EL (cell line): ENCODE measurements at places on chromosomes 12 and 14.

DNA sequence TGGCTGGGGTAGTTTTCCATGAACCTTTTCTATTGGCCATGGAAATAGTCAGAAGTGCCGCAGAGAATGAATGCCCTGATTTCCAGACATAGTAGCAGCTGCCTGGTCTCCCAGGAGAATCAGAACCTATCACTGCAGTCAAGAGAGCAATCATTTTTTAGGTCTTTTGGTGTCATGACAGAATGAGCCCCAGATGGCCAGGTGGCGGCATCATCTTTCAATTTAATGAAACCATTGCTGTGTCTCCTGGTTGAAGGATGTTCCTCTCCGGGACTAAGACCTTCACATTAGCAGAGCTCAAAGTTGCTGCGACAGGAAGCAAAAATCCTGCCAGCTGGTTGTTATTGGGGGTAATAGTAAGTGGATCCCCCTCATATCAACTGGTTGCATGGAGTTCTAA lies 18.8 kb downstream of the TNFAIP2 start:
- no peak for DNase-seq

- DNase-seq = peak; percentile 32
These were observed 159.6 kb downstream of the CEP128 start for GRCh38 chr14:80781972-80782367.

DNA sequence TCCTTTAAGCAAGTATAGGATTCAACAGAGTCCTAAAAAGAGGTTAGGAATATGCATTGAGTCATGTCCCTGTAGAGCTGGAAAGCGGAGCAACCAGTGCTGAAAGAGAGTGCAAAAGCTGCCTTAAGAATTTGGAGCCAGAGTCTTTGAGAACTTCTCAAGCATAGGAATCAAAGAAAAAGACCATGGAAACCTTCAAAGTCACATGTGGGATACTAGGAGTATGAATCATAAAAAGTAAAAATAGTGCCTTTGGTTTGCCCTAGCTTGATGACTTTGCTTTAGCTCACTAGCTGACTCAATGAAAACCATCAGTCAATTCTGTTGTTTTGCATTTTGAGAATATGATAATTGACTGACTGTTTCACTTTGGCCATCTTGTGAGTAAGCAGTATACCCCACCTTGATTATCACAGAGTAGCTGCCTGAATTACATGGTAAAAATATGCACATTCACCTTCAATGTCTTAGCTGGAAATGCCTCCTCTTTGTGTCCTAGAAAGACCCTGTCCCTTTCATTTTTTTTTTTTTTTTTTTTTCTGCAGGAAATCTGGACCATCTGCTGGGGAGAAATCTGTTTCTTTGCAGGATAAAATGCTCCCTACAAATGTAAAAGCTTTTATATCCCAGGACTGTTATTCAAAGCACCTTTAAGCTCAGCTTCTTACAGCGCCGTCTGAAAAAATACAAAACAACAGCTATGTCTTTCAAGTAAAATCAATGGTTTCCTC lies 248.6 kb upstream of the KRR1 start:
- peak; percentile 63 for DNase-seq

GRCh38 chr12:48374164-48374563 lies 23.4 kb upstream of the ZNF641 start:
- DNase-seq = no peak

GRCh38 chr12:50636505-50636904 lies 127.4 kb upstream of the ATF1 start:
- no peak for DNase-seq

DNA sequence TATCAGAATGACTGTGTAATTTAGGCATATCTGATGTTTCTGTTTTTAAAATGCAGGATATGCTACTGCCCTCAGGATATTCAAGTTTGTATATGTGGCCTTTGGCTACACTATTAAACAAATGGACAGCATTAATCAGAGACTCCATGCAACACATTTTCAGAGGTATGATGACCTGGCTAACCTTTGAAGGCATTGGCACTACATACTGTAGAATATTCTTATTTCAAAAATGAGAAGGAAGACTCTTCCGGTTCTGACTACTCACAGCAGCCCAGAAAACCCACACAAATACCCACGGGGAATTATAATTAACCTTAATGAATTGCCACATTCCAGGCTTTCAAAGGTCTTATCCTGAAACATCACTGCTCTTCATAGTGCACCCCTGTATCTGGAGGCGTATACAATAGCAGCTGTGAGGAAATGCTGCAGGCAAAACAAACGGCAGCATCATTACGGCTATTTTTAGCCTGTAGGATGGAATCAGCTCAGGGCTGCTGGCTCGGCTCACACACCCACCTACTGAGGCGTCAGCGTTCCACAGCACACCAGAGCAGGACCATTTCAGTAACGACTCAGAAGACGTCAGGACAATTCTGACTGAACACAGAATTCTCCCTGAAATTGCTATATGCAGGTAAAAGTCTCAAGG lies 648.5 kb downstream of the RPS29 start:
- no peak for DNase-seq

DNA sequence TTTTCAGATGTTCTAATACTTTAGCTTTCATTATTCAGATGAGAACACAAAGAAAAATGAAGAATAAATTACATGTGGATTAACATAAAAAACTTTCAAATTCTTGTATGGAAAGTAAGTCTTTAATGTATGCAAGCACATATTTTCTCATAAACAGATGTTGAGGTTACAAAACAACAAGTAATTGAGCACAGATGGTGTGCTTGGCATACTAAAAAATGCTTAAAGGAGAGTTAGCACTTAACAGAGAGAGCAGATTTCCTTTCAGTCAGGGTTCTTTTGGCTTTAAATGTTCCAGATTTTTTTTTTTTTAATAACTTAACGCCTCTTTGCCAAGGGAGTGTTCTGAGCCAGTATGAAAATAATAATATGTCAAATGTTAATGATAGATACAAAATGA lies 96.0 kb downstream of the RASSF9 start:
- DNase-seq = no peak

DNA sequence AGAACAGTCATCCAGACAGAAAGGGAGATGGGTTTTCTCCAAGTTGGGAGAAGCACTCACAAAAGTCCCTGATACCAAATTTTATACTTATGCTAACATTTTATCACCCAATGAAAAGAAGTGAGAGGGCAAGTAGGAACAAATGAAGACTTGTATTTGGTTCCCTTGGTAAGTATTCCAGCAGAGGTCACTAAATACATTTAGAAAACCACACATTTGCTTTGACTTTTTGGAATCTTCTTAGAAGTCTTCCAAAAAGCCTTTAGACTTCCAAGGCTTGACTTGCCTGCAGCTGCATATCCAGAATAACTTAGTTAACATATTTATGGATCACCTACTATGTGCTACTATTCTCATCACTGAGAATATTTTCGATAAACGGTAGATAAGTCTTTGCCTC lies 3.1 kb upstream of the GYS2 start:
- peak; percentile 15 for DNase-seq

DNA sequence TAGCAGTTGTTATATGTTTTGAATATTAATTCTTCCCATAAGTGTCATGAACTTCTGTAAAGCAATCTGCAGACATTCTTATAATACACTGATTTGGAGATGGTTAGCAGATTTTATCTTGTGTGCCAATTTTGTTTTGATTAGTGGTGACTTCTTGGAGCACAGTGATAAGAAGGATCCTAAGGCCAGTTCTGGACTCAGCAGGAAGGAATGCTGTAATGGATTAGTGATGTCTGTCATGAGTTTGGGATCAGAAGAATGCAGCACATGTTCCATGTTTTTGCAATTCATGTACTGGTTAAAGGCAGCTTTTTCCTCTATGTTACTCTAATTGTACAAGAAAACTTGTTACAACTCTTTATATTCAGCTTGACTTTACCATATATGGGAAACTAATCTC lies 91.5 kb downstream of the UNC79 start:
- no peak for DNase-seq
